ENCODE measurements at places on chromosomes 7 and 10.
A peak's percentile ranks its signal among the peaks of the same experiment; 100 is the strongest.

DNA sequence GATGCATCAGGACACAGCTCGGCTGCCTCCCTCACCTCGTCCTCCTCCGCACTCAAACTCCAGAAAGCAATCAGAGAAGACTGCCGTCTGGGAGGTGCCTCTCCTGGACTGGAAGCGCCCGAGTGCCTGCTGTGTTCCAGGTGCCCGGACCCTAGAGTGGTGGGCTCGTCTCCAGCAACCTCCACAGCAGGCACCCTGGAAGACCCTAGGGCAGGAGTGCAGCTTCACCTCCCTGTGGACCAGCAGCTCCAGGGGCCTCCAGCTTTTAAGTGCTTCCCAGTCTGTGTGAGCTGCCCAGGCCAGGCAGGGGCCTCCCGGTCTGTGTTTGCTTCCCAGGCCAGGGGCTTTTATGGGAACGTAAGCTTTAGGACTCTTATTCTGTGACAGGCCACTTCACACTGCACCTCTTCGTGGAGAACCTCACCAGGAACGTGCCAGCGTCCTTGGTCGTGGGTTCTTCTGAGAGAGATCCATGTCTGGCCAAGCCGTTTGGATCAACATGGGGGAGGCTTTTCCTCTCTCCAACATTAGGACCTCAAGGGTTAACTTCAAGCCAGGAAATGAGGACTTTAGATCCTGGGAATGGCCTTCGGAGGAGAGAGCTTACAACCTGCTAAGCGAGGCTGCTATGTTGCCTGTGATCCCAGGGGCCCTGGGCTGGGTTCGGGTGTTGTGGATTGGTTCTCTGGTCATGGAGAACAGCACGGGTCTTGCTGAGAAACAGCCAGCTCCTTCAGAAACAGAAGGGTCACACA lies 5.9 kb upstream of the PWWP2B start:
- peak; percentile 30 for DNase-seq

GRCh38 chr7:106134241-106134640 lies 22.1 kb upstream of the SYPL1 start:
- no peak for DNase-seq

GRCh38 chr7:11835260-11835659 lies 3.3 kb upstream of the THSD7A start:
- DNase-seq, result no peak

- no peak for DNase-seq
Measured at GRCh38 chr7:78852951-78853350, 600.5 kb downstream of the MAGI2 start.

DNA sequence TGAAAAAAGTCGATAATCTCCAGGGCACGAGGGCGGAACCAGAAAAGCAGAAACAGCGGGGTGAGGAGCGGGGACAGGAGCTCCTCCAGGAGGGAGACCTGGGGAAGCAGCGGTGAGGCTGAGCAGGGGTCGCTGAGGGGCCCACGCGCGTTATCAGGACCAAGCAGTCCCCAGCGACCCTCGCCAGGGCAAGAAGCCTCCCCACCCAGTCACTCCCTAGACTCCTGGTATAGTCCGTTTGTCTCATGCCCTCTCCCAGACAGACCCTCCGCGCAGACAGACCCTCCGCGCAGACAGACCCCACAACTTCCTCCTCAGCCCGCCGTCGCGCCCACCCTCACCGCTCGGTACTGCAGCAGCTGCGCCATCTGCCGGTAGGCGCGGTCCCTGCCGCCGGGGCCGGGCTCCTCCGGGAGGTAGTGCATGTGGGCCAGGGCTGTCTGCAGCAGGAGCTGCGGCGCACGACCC lies 6.3 kb downstream of the ATG9B start:
- DNase-seq, result peak; percentile 92

GRCh38 chr10:106457522-106457921 lies 707.0 kb downstream of the SORCS1 start:
- DNase-seq, result no peak

DNA sequence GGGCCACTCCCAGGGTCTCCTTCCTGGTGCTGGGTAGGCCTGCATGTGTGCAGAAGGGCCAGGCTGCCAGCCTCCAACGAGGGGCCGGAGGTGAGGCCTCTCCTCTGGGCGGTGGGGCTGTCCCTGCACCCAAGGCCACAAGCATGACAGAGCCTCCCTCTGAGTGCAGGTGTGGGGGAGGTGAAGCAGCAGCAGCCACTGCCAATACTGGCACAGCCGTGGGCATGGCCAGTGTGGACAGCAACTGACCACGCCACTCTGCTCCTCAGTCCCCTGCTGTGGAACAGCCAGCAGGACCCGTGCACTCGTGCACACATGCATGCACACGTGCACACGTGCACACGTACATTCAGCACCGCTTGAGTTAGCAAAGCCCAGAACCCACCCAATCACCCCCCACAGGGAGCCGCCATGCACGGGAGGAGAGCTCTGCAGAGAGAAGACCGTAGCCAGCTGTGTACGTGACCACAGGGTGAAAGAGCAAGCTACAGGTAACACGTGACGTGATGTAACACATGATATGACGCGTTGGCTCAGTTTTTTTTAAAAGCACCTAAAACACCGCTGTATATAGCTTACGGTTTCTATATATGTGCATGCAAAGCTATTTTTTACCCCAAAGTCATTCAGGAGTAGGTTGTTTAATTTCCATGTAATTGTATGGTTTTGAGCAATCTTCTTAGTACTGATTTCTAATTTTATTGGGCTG lies 23.1 kb downstream of the PAPOLB start:
- DNase-seq, result no peak

- no peak for DNase-seq
Measured at GRCh38 chr10:69209787-69210484, 10.2 kb upstream of the HKDC1 start.

DNA sequence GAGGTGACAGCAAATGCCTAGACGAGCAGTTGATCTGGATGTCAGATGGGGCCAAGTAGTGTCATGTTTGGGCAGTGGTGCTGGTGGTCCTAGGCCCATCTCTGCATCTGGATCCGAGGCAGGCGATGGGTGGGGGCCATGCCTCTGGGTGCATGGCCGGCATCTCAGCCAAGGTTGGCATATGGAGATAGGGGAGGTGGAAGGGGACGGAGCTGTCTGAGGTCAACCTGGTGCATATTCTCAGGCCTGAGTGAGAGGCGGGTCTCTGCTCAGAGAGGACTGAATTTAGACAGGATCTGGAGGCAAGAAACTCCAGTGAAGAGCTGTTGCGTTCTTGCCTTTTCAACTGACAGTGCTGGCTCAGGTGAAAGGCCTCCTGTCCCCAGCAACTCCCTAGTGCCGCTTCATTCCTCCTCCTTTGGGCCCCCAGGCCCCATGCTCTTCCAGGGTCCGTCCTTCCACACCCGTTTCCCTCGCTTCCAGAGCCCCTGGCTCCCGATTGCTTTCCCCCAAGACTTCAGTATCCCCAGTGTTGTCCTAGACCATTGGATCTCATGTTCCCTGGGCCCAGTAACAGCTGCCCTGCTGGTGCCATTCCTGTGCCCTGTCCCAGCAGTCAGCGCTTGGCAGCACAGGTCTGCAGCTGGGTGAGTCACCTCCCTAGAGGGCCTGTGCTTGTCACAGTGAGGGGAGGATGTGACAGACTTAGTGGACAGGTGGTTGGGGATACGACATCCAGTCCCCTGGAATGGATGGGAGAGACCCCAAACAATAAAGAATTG lies 32.6 kb downstream of the GBX1 start:
- peak; percentile 17 for DNase-seq

GRCh38 chr10:113129117-113129516 lies 179.1 kb downstream of the TCF7L2 start:
- DNase-seq, result no peak

- no peak for DNase-seq
Measured at GRCh38 chr7:117269417-117269816, 53.4 kb downstream of the WNT2 start.

GRCh38 chr10:50216894-50217293 lies 34.4 kb downstream of the ASAH2 start:
- no peak for DNase-seq

DNA sequence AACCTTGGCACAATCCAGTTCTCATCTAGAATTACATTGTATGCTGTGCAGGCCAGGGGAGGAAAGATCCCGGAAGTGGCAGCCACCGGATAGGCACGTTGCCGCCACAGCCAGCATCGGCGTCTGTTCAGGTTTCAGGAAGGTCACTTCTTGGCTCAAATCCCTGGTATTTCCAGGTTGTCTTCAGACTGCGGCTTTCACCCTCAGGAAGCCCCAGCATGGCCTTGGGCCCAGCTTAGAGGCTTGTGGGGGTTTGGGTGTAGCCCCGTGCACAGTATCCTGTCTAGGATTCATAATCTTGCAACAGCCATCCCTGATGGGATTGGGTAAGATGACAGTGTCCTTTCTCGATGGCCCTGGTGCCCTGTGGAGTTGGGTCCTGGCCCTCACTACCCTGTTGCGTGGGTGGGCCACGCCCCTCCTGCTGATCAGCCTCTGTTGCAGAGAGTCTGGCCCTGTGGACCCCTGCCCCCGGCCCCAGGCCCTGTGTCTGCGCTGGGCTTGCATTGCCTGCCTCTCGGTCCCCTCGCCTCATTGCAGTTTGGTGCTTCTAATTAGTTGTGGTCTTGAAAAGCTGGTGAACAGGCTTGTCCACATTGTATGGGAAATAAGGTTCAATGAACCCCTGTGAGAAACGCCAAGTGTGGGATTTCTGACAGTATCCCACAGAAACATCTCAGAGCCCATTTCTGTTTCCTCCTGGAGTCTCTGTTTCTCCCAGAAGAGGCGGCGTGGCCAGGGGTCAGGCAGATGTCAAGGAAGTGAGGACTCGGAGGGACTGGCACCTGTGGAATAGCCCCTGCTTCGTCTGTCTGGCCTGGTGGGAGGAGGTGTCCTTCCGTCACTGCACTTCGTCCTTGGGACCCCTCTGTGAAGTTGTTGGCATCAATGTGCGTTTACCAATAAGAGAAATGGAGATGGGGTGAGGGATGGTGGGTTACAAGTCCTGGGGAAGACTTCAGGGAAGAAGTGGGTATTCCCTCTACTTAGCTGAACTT lies 77.5 kb downstream of the MGMT start:
- no peak for DNase-seq

DNA sequence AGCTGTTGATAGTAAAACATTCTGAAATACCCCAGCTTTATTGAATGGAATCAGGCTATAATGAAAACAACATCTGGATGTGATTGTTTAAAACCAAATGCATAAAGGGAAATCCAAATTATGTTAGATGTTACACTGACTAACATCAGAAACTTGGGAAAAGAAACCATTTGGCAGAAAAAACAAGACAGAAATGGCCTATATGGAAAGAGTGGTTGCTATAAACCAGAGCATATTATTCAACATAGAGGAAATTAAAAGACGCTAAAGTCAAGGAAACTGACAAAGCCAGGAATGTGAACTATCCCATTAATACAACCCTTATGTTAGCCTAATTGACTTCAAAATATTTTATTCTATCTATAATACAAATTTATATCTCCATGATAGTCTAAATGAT lies 53.0 kb upstream of the CABCOCO1 start:
- DNase-seq, result no peak

- DNase-seq, result no peak
Measured at GRCh38 chr7:136891850-136892249, 23.4 kb downstream of the CHRM2 start.

- peak; percentile 49 for DNase-seq
Measured at GRCh38 chr10:3419719-3420495, 247.3 kb upstream of the PITRM1 start.

- DNase-seq, result no peak
Measured at GRCh38 chr10:117578999-117579590, 36.5 kb downstream of the EMX2 start.

- DNase-seq, result no peak
Measured at GRCh38 chr10:21097926-21098355, 200.8 kb upstream of the NEBL start.

- DNase-seq, result no peak
Measured at GRCh38 chr10:12985347-12985746, 16.2 kb downstream of the CCDC3 start.

DNA sequence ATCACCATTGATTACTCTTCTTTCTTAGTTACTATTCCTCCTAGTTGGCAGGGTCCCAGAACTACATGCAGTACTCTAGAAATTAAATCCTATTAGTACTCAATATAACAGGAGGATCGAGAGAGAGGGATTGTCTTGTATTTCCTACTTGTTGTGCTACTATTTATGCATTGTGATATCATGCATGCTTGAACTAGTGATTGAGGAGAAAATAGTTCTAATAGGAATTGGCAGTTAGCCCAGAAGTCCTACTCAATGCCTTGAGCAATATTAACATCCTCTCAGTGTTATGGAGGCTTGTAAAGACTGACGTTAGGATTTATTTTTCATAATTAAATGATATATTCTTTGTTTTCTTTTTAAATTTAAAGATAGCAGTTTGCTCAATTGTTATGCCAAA lies 67.4 kb downstream of the FOXP2 start:
- no peak for DNase-seq

GRCh38 chr7:149196705-149197171 lies 1.4 kb downstream of the ZNF282 start:
- DNase-seq, result peak; percentile 37

GRCh38 chr10:83272666-83273434 lies 866.5 kb upstream of the GHITM start:
- DNase-seq, result no peak

- no peak for DNase-seq
Measured at GRCh38 chr10:113560071-113560470, 7.2 kb downstream of the HABP2 start.

GRCh38 chr10:62063795-62064472 lies 162.4 kb downstream of the ARID5B start:
- no peak for DNase-seq

DNA sequence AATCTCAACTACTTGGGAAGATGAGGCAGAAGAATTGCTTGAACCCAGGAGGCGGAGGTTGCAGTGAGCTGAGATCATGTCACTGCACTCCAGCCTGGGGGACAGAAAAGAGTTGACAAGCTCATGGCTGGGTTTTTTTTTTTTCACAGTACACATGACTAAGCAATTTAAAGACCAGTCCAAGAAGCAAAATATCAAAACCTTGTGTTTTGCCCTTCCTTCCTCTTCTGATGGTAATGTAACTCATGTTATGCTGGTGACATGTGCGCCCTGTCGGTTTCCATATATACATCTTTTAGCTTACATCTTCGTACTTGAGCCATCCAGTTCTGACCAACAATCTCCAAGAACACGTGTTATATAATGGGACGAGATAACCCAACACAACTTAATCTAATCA lies 237.7 kb upstream of the PLXDC2 start:
- DNase-seq, result no peak

DNA sequence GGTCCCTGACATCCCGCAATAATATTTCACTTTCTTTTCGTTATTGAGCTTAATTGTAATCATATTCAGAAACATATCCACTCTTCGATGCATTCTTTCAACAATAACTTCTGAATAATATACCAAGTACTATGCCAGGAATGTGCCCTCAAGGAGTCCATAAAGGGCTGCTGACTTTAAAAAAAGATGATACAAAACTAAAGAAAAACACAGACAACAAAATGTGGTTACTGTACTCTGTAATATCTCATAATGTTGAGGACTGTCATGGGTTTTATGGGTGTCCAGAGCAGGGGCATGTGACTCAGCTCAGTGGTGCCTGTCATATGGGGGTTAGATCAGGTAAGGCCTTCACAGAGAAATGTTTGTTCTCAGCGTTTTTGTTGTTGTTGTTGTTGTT lies 73.7 kb downstream of the ARL4A start:
- no peak for DNase-seq

DNA sequence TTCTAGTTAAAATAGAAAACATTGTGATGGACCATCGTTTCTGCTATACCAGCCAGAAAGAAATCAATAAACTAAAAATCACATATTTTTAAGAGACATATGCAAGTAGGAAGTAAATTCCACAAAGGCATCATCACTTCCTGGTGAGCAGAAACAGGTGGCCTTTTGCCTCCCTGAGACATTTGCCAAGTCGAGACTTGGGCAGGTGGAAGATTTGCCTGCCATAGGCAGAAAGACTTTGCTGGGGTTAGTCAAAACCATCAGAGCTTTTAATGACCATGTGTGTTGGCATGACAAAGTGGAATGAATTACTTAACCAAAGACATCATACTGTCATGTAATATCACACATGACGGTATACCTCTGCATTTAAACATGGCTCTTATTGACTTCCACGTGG lies 66.0 kb upstream of the FGL2 start:
- no peak for DNase-seq

All from activated naive CD8-positive, alpha-beta T cell treated with anti-CD3 and anti-CD28 coated beads, Interleukin-2, amount 10 ng/mL, durations not matched to agents 7 days and 5 days (primary cell).